Activated naive CD8-positive, alpha-beta T cell treated with anti-CD3 and anti-CD28 coated beads for 36 hours (primary cell): ENCODE measurements at places on chromosomes 4 and X.

DNA sequence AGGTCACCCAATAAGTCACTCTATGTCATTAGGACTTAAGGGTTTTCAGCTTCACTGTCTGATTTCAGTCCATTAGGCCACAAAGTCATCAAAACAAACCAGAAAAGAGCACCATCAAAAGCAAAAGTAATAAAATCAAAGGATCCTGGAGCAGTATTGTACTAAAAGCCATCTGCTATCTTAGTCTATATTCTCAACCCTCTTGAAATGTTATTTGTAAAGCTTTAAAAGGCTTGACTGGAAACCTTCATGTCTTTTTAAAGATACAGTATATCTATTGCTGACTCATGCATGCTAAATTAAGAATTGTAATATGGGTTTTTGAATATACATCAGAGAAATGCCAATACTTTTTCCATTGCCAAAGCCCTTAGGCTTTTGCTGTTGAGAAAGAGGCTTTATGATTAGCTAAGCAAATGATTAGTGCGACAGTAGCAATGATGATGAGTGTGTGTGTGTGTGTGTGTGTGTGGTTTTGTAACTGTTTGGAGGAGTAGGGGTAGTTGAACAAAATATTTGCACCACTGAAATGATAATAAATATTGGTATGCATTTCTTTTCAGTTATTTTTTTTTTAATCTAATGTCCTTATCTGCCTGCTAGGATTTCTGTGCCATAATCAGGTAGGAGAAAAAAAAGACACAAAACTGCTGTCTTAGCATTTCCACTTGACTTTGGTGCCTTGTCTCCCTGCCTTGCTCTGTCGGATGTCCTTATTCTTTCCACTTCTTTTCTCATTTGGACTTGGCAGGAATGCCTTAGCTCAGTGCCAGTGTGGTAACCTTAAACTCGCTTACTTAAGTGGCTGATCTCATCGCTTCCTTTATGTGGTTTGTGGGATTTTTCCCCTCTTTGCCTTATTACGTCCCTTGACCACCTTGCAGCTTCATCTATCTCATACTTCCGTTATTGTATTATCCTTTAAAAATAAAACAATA lies 119.7 kb downstream of the PCDH7 start:
- no peak for DNase-seq

GRCh38 chrX:154002215-154002719 lies 17.4 kb downstream of the IRAK1 start:
- DNase-seq: peak; percentile 44

GRCh38 chrX:44570522-44570921 lies 27.9 kb upstream of the FUNDC1 start:
- DNase-seq: no peak

DNA sequence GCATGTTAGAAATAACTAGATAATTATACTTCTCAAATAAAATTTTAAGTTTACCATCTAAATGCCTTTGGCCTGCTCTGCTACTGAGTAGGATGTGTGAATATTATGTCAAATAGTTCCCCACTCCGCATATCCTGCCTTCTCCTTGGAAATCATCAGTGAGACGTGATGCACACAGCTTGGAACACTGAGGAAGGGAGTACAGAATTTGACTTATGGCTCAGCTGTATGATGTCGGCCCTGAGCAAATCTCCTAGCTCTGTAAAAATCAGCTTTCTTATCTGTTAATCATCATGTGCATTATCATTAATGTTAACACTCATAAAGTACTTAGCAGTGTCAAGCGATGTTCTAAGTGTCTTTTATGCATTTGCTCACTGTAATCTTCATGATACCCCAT lies 241.0 kb upstream of the ANKRD50 start:
- DNase-seq: no peak

DNA sequence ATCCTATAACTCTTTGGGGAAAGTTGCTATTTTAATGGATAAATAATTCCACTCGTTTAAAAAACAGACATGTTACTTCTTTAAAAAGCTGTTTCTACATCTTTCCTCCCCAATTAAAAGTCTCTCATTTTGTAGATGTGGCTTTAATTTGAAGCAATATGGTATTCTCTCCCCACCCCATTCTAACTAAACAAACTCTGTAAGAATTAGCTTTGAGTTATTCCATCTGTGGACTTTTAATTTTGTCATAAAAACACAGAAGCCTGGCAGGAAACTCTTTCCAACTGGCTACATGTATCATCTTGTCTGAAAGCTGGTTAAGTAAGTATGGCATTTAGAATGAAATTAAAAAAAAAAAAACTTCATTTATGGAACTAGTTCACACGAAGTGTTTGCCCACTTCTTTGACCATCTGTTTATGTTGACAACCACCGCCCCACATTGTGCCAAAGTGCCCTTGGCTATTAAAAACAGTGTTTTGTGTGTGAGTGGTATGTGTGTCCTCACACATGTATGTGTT lies 140.3 kb downstream of the NAA11 start:
- no peak for DNase-seq

DNA sequence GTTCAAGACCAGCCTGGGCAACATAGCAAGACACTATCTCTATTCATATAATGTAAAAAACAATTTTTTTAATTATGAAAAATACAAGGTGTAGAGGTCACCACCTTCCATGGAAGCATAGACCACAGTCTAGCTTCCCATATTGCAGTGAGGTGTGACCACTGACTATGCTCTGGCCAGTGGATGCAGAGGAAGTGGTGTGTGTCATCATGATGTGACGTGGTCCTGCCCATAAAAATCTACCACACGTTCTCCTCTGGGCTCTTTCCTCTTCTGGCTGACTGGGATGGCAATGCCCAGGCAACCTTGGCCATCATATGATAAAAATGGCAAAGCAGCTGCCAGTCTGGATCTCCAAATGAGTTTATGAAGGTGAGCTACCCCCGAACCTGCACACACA lies 65.7 kb downstream of the RBM47 start:
- no peak for DNase-seq
